A172 (cell line): ENCODE measurements at places on chromosomes 3 and 15. TPM values are rescaled to one million over a fixed set of nuclear protein-coding genes. Genes with fewer than 3 reads are reported as not detected.

Gene GP9
- not detected in 2 replicates for total RNA-seq

Gene CRYGS
- total RNA-seq = 0.24 and 0.31 TPM in 2 replicates

Gene PLA2G4D
- not detected in 2 replicates for total RNA-seq

Gene ATP13A5
- total RNA-seq = not detected in 2 replicates

Gene SLC28A1
- not detected in 2 replicates for total RNA-seq

Gene CP
- not detected in 2 replicates for total RNA-seq

Gene GP5
- 0.02 and 0.10 TPM in 2 replicates for total RNA-seq

Gene LRRC3B
- total RNA-seq = not detected in 2 replicates

Gene DAZL
- total RNA-seq = not detected in 2 replicates

Gene GALNT15
- total RNA-seq = not detected in 2 replicates

Gene GOLGA6B
- total RNA-seq = not detected in 2 replicates

Gene PIGZ
- total RNA-seq = 0.59 and 3.2 TPM in 2 replicates

Gene CD200R1
- 1.2 TPM in 1 of 2 replicates, not detected in the other for total RNA-seq

Gene TICRR
- total RNA-seq = 6.4 and 7.0 TPM in 2 replicates

Gene ACP3
- total RNA-seq = not detected in 2 replicates

Gene FAM107A
- total RNA-seq = not detected in 2 replicates

Gene GCHFR
- 1.6 TPM in 1 of 2 replicates, not detected in the other for total RNA-seq

Gene BCL2A1
- total RNA-seq = not detected in 2 replicates

Gene SST
- total RNA-seq = not detected in 2 replicates

Gene XCR1
- not detected in 2 replicates for total RNA-seq

Gene CHRFAM7A
- not detected in 2 replicates for total RNA-seq
